ENCODE measurements at places on chromosomes 2 and 18.

DNA sequence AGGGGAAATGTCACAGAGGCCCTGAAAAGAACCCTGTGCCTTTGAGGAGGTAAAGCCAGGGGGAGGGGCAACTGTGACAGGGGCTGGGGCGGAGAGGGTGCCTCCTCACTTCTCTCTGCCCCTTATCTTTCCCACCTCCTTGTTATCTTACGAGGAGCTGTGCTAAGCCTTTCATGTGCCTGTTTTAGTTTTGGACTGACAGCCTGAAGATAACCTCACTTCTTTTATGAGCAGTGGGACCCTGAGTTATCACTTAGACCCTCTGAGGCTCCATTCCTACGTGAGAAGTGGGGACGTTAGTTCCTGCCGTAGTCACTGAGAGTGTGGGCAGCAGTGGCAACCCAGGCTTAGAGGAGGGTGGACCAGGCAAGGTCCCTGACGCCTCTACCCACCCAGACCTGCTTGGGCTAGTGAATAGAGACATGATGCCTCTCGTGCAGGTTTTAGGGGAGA is 39.5 kb upstream of the LBH start:
- DNase-seq, result peak; percentile 56

DNA sequence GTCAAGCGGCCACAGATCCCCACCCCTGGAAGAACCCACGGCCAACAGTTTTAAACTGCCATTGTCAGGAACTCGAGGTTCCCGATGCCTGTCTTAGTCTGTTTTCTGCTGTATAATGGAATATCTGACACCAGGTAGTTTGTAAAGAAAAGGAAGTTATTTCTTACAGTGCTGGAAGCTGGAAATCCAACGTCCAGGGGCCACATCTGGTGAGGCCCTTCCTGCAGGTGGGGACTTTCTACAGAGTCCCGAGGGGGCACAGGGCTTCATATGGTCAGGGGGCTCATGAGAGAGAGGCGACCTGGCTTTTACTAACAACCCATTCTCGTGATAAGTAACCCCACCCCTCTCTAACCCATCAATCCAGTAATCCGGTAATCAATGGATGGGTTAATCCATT is 501.6 kb upstream of the MYT1L start:
- no peak for DNase-seq

- DNase-seq, result no peak
These were observed 465.0 kb downstream of the SUCLG1 start for GRCh38 chr2:83993873-83994632.

DNA sequence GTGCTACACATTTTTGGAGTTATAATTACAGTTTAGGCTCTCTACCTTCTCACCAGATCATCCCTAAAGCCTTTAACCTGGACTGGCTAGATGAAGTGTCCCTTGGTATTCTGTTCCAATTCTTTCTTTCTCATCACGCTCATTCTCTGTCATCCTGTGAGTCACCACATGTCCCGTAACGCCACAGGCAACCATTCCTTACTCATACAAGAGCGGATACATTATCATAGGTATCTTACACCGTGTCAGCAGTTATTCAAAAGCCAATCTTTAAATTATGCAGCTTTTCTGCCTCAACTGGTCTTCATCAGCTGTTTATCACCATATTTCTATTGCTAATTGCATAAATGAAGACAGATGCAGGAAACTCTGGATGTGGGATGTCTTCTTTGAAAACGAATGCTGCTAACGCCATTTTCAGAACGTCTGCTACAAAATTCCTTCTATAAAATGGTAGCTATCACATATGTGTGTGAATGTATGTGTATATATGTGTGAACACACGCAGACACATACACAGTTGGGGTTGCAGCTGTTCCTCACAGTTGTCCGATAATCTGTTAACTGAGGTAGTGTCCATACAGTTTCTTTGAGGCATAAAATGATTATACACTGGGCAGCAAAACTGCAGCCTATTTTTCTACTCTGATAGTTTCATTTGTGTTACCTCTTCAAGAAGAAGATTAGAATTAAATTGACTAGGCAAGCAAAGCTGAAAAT is 47.9 kb downstream of the EML6 start:
- DNase-seq, result no peak

- DNase-seq, result no peak
These were observed 107.5 kb upstream of the SERPINE2 start for GRCh38 chr2:224146356-224147160.

DNA sequence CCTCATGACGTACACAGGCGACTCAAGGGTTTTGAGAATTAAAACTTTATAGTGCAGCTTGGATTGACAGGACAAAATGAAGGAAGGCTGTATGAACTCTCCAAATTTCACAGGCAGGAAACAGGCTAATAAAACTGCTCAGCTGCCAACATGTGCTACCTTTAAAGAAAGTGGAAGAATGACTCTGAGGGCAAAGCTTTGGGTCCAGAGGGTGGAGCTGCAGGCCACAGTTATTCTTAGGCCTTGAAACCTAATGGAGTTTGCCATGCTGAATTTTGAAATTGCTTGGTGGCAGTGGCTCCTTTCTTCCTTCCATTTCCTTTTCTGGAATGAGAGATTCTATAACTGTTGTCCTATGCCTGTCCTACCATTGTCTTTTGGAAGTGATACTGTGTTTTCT is 34.8 kb downstream of the HAT1 start:
- no peak for DNase-seq

DNA sequence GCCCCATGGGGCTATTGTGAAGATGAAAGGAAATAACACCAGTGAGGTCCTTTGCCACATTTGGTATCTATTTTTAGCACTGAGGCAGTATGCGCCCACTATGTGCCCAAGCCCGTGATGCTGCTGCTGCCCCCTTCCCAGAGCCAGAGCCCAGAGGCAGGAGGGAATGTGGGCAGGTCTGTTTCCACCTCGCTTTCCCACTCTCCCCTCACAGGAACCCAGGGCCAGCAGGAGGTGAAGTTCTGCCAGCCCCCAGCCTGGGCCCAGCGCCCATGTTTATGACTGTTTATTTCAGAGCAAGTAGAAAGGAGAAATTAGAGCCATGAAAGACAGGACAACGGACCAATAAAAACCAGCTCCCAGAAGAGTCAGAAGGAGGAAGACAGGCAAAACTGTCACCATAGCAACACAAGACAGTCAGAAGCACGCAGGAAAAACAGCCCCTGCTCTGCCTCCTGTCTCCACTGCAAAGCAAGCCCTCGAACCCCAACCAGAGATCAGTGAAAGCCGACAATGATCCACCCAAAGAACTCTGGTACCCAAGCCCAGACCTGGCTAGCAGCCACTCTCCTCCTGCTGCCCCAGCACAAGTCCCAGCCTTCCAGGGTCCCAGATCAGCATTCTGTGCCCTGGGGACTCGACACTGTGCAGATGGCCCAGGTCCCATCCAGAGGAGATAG is 1.4 kb downstream of the CYRIA start:
- DNase-seq, result no peak

GRCh38 chr18:13403786-13404549 is 185.4 kb downstream of the LDLRAD4 start:
- DNase-seq, result no peak

GRCh38 chr2:229852565-229852964 is 69.2 kb downstream of the TRIP12 start:
- DNase-seq, result peak; percentile 76

DNA sequence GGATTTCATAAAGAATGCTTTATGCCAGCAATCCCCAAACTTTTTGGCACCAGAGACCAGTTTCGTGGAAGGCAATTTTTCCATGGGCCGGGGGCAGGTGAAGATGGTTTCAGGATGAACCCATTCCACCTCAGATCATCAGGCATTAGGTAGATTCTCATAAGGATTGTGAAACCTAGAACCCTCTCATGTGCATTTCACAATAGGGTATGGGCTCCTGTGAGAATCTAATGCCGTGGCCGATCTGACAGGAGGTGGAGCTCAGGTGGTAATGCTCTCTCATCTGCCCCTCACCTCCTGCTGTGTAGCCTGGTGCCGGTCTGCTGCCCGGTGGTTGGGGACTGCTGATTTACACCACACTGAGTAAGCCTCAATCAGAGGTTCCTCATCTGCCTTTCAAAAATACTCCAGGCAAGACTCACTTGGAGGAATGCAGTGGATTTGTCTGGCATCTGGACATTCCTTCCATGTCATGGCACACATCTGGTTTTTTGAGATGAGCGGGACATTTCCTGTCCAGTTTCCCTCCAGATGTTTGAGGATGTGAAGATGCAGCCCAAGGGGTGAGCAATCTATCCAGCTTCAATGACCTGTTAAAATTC is 185.8 kb downstream of the VAPA start:
- no peak for DNase-seq

DNA sequence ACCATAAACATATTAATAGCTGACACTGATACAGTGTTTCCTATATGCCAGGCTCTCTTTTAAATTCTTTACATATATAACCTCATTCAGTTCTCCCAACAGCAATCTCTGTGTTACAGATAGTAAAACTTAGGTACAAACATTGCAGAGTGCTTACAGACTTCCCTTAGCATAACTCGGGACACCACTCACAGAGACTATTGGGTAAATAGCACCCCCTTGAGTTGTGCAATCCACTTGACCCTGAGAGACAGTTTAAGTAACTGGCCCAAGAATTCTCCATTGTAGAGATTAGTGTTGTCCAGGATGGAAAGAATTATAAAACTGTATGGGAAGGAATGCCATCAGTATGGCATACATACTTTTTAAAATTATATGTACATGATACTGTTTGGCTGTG is 110.1 kb downstream of the POLE4 start:
- DNase-seq, result no peak

DNA sequence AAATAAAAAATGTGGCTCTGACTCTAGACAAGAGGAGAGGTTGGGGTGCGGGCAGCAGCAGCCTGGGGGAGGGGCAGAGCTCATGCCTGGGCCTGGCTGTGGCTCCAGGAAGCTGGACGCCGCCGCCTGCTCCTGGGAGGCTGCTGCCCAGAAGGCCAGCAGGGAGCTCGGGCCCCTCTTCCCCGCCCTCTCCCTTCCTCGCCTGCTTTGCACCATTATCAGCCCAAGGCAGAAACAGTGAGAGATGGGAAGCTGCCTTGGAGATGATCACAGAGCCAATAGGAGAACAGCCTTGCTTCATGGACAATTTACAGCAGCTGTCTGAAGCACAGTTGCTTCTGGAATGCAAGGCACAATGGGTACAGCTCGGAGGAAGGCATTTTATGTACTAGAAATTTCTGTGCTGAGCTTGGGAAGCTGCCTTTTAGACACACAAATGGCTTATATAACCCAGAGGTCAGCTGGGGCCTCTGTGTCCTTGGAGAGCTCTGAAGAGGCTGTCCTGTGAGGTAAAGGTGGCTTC is 55.3 kb upstream of the AFF3 start:
- DNase-seq, result no peak

DNA sequence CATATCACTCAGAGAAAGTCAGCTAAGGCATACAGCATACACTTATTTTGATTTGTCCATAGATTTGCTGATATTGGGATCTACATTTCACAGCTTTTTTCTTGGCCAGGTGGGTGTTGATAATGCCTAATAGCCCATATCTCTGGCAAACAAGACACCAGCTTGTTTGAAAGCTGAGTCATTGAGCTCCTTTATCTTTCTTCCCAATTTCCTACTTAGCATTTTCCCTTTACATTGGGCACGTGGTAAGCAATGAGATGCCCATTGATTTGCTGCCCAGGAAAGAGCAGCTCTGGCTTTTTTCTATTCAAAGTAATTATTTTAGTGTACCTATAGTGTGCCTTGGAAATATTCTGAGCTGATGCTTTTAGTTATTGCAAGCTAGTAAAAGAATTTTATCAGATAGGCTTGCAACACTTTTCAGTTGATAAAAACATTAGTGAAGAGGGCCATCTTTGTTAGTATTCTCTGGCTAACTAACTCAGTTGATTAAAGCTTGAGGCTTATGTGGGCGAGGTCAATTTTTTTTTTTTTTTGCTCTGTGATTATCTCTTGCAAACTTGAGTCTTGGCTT is 79.6 kb downstream of the OSBPL6 start:
- peak; percentile 15 for DNase-seq

- no peak for DNase-seq
These were observed 108.3 kb upstream of the NRP2 start for GRCh38 chr2:205574001-205574400.

DNA sequence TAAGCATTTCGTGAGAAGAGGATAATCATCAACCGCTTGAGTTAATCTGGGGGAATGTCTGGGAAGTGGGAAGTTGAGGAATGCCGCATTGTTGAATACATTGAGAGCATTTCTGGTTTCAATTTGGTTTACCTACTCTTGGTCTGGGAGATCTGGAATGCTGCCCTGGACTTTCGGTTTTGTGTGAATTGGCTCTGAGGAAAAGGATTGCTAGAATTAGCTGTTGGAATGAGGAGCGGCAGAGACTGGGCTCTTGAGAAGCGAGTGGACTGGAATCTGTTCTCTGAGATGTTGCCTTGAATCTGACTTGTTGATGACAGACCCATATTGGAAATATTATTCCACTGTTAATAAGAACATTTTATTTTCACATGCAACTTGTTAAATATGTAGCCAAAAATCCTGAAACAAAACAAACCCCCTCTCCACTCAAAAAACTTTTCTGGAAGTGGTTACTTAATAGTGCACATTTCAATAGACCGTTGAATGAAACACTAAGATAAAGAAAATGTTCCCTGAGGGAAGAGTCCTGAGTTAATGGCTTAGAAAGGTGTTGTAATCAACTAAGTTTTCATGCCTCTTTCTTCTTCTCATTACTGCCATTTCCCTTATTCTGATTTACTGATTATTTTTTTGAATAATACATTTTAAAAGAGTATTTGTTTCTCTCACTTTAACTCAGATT is 50.8 kb downstream of the PTPRM start:
- DNase-seq, result no peak

DNA sequence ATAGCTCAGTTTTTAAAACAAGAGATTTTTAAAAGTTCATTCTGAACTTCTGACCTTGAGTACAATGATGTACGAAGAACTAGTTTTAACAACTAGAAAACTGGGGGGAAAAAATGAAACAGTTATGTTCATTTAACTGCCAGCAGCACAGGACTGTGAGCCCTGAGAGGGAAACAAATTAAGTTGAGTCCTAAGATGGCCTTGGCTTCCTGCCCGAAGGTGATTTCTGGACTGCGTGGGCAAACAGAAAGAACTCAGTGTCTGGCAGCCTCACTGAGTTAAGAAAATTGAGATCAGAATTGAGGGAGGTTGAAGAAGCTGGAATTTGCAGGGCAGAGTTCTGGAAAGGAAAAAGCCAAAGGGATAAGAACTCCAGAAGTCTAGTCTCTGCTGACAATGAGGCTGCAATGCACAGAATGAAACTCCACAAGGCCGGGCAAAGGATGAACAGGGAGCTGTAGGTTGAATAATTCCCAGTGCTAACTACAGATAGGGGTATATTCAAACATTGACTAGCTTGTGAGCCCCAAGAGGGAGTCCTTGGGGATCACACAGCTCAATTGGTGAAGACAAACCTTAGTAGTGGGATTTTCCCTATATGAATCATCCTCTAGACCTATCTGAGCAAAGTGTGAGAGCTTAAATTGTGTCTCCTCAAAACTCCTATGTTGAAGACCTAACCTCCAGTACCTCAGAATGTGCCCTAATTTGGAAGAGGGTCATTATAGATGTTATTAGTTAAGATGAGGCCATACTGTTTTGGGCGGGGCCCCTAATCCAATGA is 13.1 kb upstream of the CRACDL start:
- no peak for DNase-seq

DNA sequence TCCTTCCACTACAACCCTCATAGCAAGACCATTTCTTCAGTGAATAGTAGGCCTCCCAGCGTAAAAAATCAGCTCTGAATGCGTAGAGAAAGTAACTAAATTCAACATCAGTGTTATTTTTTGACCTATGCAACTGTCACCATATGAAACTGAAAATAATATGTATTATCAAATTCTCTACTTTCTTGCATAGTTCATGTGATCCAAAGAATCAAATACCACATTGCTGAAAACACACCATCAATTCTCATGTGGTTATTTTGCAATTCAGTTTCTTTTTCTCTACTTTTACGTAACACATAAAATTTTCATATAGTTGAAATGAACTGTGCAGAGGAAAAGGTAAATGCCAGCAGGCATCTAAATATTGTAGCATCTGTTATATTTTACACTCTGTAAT is 208.5 kb upstream of the SPOPL start:
- DNase-seq, result no peak
